Activated T-cell treated with anti-CD3 and anti-CD28 coated beads for 24 hours (primary cell): ENCODE measurements at places on chromosomes 11 and 22.

- no peak for DNase-seq
Measured at GRCh38 chr11:79963856-79964645, 523.2 kb upstream of the TENM4 start.

GRCh38 chr11:105610871-105611571 lies 1.1 kb downstream of the GRIA4 start:
- DNase-seq, result no peak

DNA sequence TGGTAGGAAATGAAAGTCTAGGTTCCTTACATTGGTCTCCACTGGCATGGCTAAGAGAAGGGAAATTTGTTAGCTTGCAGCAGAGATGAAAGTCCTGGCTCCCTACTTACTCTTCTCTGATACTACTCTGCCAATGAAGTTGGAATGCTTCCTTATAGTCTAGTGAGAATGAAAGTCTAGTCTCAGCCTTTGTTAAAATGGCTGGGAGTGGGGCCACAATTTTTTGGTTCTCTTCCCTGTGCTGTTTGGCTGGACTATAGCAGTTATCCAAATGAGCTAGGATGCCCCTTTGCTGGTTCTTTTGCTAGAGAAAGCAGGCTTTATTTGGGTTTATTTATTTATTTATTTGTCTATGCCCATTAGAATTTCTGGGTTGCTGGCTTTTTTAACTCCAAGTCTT lies 414.3 kb downstream of the AASDHPPT start:
- DNase-seq, result no peak

DNA sequence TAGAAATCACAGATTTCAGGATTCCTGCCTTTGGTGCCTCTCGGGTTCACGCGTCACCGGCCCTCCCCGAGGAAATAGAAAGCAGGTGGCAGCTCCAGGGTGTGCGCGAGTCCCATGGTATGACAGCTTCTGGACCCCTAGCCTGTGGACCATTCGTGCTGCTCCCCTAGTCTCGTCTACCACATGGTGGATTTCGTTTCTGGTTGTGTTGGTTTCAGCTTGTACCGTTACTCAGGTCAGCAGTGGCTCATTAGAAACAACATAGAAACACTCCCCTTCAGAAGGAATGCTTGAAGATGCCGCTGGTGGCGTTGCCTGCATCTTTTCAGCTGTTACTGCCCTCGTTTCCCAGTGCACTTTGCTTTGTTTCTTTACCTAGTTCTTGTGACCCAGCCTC lies 700 bp downstream of the TTC17 start:
- DNase-seq, result no peak
